Stimulated activated CD8-positive, alpha-beta memory T cell treated with anti-CD3 and anti-CD28 coated beads, Interleukin-2, amount 100 ng/mL, for 1 hour (primary cell): ENCODE measurements at places on chromosomes 1 and 21.

DNA sequence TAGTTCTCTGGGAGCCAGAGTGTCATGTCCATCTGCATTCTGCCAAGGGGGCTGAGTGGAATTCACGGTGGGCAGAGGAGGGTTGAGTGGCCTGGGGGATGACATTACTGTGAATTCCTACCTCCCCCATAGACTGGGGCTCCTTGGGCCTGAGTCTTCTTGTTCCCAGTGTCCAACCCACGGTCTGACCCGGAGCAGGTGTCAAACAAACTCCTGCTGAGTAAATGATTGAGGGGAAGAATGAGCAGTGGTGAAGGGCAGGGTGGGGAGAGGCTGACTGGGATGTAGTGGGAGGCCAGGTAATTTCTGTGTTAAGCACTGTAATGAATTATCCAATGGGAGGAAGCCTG, 597.6 kb downstream of the MATN1 start:
- DNase-seq, result no peak

DNA sequence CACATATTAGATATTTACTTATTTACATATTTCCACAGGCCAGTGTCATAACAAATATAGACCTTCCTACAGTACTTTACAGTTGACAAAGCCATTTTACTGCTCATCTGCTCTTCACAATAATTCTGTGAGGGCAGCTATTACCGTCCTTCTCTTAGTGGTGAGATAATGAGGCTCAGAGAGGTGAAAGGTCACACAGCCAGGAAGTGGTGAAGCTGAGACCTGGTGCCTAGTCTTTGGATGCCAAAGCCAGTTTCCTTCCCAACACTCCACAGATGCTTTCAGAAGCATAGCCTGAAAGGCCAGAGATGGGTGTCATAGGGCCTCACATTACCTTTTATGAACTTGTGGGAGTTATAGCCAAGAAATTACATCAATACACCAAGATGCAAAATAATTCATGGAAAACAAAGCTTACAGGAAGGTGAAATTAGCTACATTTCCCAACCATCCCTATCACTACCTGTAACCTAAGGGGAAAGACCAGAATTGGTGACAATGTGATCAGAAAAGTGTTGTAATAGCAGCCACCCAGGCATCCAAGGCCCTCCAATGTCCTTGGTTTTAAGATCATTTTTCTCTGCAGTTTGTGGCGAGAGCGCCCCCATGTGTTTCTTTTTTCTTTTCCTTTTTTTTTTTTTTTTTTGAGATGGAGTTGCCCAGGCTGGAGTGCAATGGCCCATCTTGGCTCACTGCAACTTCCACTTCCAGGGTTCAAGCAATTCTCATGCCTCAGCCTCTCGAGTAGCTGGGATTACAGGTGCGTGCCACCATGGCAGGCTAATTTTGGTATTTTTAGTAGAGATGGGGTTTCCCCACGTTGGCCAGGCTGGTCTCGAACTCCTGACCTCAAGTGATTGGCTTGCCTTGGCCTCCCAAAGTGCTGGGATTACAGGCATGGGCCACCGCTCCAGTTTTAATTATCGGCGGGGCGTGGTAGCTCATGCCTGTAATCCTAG, 26.5 kb upstream of the RPL11 start:
- no peak for DNase-seq

- no peak for DNase-seq
Measured at GRCh38 chr21:36059823-36060158, 535 bp downstream of the SETD4 start.

- no peak for DNase-seq
Measured at GRCh38 chr1:162487241-162487640, 10.4 kb upstream of the UHMK1 start.

DNA sequence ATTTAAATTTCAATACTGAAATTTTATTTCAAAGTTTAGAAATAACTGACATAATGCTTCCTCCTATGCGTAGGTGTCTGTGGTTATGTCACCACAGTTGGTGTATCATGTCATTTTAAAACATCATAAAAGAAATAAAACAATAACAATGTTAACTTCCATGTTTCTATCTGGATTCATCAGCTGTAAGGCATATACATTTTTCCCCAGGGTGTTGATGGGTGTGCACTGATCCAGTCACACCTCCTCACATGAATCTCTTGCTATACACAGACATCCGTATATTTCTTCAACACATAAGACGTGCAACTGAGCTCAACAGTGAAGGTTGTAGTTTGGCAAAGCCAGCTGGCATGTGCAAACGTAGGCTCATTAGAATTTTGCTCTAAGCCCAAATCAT, 6.2 kb downstream of the KCNA3 start:
- DNase-seq, result no peak

DNA sequence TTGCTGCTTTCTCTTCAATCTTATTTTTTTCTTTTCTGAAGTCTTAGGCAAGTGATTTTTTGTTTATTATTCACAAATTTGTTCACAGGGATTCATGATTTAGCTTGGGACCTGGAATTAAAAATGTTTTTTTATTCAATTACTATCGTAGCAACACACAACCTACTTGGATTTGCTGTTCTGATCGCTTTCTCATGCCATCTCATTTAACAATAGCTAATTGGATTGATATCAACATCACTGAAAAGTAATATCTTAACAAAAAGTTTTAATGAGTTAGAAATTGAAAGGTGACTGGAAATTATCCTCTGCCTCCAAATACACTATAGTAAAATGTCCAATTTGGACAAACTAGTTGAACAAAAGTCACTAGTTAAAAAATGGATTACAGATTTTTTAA, 32.4 kb downstream of the MAP3K21 start:
- no peak for DNase-seq

GRCh38 chr1:102842606-102843005, 265.7 kb downstream of the COL11A1 start:
- DNase-seq, result no peak

DNA sequence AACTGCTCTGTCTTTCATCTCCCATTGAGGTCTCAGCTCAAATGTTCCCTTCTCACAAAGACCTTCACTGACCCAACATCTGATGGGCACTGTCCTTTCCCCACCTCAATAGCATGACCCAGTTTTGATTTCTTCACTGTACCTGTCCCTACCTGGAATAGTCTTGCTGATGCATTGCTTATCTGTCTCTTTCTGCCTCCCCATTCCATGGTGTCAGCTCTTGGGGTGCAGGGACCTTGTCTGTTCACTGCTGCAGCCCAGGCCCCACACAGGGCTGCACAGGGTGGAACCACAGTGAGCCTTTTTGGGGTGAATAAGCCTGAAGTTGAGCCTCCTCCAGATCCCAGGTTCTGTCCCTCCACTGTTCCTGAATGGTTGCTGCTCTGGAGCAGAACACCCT, 414.9 kb downstream of the PTPRU start:
- no peak for DNase-seq

- no peak for DNase-seq
Measured at GRCh38 chr1:88774151-88774556, 90.1 kb downstream of the PKN2 start.

DNA sequence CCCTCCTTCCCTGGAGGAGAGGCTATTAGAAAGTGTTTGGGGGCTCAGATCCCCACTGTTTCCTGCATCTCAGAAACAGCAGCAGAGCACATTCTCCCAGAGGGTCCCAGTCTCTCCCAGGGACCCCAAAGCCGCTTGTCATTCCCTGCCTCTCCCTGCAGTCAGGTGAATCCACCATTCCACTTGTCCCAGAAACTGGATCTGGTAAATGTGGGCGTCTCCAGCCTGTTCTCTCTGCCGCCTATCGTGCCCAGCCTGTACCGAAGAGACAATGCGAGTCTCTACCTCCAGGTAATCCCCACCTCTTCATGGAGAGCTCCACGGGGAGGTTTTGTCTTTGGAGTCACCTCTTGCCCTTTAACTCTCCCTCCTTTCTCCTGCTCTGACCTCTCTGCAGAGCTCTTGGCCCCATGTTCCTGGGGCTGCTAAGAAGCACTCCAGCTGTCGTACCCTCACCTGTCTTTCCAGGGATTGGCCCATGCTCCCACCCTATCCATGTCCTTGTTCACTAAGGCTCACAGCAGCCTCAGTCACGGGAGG, 26.9 kb downstream of the INAVA start:
- no peak for DNase-seq

GRCh38 chr1:91404151-91405012, at the start of gene HFM1:
TSS of gene HFM1 (minus strand) at chr1:91404837. CDS start at chr1:91401082, 3,755 bp downstream.
- DNase-seq, result peak; percentile 41

DNA sequence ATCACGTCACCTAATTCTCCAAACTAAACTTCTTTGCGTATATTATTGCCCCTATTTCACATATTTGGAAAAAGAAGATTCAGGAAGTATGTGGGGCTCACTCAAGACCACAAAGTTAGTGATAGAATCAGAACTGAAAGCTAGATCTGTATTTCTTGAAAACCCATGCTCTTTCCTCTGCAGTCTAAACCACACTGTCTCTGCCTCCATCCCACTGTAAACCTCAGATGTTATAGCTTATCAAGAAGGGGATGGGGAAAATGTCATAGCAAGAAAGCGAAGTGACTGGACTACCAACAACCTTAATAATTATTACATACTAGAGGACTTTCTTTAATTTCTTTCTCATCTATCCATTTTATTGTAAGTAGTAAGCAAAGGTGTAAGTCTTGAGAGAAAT, 257.7 kb upstream of the SGIP1 start:
- DNase-seq, result no peak

GRCh38 chr1:17167041-17167785, 37.7 kb upstream of the PADI1 start:
- DNase-seq, result no peak

- no peak for DNase-seq
Measured at GRCh38 chr1:917076-917459, 6.7 kb upstream of the SAMD11 start.

DNA sequence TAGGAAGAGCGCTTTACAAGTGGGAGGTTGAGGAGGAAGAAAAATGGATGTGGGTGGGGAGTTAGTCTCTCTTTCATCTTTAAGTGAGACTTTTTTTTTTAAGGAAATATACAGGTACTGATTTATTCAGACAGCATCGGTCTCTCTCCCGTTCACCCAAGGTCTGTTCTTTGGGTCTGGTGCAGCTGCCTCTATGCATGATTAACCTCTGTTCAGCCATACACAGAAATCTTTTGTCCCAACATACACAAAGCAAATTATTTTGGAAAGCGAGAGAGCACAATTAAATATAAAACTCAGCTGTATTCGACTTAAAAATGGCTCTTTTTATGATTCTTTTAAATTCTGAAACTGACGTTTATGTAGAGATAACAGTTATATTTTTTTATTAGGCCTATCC, 11.0 kb downstream of the PROX1 start:
- DNase-seq, result no peak

- DNase-seq, result no peak
Measured at GRCh38 chr1:100455478-100456072, 82.4 kb upstream of the GPR88 start.

- DNase-seq, result no peak
Measured at GRCh38 chr1:84539972-84540371, 33.6 kb upstream of the GNG5 start.

DNA sequence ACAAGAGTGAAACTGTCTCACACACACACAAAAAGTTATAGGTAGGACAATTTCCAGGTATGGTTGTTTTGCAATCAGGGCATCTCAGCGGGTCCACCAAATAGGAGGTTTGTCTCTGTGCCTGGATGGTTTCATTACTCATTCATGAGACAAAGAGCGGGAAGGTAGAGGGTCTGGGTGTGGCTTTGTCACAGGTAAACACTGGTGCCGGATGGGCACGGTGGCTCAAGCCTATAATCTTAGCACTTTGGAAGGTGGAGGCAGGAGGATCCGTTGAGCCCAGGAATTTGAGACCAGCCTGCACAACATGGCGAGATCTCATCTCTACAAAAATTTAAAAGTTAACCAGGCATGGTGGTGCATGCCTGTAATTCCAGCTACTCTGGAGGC, 16.3 kb upstream of the ERVH48-1 start:
- no peak for DNase-seq

DNA sequence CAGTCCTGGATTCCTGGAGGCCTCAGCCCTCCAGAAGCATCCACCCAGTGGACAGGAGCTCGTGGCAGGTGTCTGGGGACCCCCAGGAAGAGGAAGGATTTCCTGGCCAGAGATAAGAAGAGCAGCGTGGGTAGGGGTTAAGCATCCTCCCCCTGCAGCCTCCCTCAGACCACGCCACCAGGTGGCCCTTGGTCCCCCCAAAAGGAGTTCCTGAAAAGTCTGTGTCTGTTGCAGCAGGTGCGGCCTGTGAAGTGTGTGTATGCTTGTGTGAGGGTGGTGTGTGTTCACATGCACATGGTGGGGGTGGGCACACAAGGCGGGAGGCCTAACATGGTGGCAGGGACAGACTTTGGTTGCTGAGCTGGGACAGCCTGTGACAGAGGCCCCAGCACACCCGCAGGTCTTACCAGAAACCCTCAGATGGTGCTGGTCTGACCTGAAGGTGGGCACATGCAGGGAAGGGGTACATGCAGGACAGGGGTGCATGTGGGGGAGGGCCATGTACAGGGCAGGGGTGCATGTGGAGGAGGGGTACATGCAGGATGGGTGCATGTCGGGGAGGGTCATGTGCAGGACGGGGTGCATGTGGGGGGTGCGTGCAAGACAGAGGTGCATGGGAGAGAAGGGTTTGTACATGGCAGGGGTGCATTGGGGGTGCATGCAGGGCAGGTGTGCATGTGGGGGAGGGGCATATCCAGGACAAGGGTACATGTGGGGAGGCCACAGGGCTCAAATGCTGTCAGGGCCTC, 18.2 kb upstream of the RUNX3 start:
- no peak for DNase-seq

DNA sequence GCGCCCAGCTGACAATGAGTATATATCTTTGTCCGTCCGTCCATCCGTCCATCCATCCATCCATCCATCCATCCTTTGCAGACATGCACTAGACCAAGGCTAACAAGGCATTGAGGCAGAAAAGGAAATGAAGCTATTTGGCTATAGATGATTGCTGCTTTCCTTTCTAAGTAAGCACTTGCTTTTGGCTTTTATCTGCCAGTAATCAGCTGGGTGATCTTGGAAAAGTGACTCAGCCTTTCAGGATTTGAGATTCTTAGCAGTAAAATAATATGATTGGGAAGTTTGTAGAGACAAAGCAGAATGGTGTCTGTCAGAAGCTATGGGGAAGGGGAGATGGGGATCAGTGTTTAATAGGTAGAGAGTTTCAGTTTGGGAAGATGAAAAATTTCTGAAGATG, 22.7 kb downstream of the ZFYVE9 start:
- no peak for DNase-seq

GRCh38 chr1:244796719-244797406, 38.6 kb upstream of the COX20 start:
- peak; percentile 20 for DNase-seq

- peak; percentile 53 for DNase-seq
Measured at GRCh38 chr1:160567858-160568682, 11.2 kb downstream of the CD84 start.

DNA sequence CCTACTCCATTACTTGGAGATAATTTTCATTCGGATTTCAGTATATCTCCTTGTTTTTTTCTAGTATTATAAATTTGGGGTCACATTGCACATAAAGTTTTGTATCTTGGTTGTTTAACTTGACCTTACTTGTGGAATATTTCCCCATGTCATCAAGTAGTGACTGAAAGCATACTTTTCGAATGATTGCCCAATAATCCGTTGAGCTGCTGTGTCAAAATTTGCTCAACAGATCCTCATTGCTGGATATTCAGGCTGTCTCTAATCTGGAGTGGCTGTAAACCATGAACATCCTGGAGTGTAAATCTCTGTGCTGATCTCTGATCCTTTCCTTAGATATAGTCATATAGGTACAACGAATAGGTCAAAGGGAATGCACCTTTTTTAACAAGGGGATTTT, 4.9 kb downstream of the NIPAL3 start:
- no peak for DNase-seq
